ENCODE measurements at places on chromosomes 11 and 22.

DNA sequence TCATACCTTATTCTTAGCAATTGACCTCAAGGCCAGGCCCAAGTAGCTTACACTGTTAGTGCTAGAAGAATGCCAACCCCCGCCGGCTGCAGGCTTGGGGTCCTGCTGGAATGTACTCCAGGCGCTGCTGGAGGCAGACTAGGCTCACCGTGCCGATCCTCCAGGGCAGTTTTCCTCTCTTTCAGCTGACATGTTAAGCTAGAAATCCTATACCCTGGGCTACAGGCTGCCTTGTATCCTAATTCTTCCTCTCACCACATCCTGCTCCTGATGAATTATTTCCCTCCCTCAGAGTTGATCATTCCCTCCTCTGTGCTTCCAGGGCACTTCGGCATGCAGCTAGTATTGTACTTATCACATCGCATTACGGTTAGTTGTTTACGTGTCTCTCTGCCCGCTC, 3.4 kb downstream of the SPTBN2 start:
- DNase-seq = no peak

GRCh38 chr11:22177186-22177585, 15.7 kb upstream of the ANO5 start:
- DNase-seq = no peak

GRCh38 chr11:32113200-32113919, 22.5 kb downstream of the RCN1 start:
- DNase-seq = no peak

DNA sequence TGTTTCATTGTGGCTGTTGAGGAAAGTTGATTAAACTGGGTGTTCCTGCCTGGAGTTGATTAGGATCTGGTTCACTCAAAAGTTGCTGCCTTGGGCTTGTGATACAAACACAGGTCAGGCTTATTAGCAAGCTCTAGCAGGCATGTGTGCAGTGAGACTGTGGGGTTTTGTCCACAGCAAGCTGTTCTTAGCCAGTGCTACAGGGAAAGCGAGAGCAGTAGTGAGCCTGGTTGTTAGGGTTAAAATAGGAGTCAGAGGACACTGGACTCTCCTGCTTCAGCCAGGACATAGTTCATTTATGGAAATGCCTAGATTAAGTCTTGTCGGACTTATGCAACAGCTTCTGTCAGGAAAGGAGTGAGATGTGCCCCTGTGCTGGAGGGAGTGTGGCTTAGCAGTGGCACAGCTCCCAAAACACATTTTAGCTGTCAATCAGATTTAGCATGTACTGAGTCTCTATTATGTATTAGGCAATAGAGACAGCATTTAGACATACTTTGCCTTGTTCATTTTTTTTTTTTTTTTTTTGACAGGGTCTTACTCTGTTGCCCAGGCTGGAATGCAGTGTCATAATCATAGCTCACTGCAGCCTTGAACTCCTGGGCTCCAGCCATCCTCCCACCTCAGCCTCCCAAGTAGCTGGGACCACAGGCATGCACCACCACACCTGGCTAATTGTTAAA, 8.7 kb downstream of the SNRPD3 start:
- DNase-seq = no peak

DNA sequence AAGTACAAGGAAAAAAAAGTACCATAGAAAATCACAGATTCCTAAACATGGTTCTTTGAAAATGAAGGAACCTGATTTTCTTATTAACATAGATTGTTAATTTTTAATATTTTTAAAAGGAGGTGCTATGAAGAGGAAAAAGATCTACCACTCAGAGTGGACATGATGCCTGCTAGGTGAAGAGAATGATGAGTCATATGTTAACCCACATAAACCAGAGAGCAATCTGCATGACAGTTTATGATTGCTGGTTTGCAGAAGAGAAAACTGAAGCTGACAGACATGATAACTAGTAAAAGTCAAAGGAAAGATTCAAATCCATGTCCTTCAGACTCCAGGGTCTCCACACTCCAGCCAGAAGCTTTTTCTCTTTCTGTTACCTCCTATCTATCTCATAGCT, 1231.7 kb downstream of the LRRC4C start:
- no peak for DNase-seq

DNA sequence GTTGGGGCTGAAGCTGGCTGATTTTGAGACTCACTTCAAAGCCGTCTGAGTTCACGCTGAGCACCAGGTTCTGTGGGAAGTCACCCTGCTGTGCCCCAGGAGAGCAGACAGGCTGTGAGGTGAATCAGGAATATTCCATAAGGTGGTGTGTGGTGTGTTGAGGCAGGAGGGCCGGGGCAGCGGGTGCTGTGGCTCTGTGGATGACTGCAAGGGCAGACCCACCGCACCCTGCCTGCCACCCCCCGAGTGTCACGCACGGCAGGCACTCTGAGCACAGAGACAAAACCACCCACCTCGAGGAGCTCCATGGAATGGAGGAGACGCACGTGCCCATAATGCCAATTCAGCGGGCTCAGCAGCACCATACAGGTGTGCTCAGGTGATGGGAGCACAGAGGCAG, 147.8 kb downstream of the PKNOX2 start:
- DNase-seq = no peak

- DNase-seq = no peak
Observed at GRCh38 chr11:132231656-132232347, 861.4 kb downstream of the NTM start.

DNA sequence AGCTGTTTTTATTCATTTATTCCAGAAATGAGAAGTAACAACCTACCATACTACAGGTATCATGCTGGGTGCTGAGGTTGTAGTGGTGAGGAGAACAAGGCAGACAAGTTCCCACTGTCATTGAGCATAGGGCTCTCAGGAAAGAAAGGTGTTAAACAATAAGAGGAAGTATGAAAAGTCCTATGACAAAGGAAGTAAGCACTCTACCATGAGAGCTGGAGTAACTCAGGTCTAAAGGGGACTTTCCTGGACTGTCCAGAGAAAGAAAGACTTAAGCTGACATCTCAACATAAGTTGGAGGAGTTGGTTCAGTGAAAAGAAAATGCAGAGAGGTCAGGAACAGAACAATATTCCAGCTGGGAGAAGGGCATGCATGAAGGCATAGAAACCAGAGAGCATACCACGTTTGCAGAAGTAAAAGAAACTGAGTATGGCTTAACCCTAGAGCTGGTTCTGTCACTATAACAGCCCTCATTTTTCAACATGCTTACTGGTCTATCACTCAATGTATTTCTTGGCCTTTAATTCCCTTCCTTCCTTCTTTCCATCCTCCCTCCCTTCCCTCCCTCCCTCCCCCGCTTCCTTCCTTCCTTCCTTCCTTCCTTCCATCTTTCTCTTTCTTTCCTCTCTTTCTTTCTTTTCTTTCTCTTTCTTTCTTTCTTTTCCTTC, 137.8 kb upstream of the BDNF start:
- DNase-seq = no peak

GRCh38 chr11:121936781-121937447, 179.1 kb downstream of the BLID start:
- DNase-seq = no peak
